ENCODE measurements at places on chromosomes 3 and 15.

- DNase-seq: no peak
Measured at GRCh38 chr3:150409125-150409511, 1.0 kb downstream of the TSC22D2 start.

DNA sequence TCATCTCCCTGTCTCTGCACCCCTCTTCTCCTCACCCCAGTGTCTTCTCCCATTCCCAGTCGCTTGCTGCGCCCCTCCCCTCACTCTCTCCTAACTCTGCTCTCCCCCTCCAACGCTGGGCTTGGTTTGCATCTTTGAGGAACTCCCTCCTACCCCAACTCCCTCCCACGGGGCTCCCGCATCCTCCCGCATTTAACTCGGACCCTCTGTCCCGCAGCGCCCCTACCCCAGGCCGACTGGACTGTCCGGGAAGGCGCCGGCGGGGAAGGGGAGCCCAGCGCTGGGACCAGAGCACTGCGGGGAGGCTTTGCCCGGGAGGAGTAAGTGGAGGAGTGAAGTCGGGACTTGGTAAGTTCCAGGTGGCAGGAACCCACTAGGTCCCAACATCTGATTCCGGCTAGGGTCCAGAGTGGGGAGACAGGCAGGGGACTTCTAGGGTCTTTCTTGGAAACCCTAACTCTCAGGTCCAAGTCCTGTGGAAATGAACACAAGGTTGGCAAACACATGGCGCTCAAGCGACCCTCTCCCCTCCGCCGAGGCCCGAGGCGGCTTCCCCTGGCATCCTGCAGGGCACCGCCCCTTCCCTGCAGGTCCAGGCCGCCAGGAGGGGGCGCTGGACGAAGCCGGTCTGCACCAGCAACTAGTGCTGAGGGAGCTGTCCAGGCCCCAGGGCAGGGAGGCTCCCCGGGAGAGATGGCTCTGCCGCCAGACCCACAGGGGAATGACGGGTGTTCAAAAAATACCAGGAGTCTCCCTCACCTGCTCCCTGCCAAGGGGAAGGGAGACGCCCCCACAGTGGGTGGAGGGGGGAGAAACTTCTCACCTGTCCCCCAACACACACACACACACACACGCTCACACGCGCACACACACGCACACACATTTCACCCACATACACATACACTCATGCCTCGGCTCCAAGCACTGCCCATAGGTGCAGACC, 53.2 kb downstream of the LHFPL4 start:
- peak; percentile 66 for DNase-seq

GRCh38 chr15:41862515-41863116, 24.0 kb downstream of the PLA2G4B start:
- no peak for DNase-seq

DNA sequence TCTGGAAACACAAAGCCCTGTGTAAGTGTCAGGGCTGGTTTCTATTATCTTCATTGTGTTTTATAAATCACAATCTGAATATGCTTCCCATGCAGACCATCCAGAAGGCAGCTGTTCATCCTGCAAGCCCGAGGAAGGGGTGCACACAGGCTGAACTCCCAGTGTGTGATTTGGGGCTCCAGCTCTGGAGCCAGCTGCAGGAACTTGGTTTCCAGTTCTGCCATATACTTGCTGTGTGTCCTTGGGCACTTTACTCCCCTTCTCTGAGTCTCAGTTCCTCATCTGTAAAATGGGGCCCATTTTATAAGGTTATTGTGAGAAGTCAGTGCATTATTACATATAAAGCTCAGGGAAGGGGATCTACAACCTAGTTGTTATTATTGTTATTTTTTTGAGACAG, 22.6 kb downstream of the CYP8B1 start:
- DNase-seq: no peak

- no peak for DNase-seq
Measured at GRCh38 chr3:7038394-7038793, 177.5 kb downstream of the GRM7 start.

DNA sequence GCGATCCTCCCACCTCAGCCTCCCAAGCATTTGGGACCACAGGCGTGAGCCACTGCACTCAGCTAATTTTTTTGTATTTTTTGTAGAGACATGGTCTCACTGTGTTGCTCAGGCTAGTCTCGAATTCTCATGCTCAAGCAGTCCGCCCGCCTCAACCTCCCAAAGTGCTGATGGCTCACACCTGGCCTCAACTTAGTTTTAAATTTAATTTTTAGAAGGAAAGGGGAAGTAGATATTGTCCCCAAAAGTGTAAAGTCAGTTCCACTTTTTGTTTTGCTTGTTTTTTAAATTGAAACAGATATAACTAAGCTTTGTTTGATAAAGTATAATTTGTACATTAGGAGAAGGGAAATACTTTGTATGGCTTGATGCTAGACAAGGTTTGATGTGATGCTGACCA, 31.3 kb upstream of the NFKBIZ start:
- DNase-seq: no peak

GRCh38 chr3:128011140-128011539, 41.1 kb upstream of the SEC61A1 start:
- peak; percentile 8 for DNase-seq

GRCh38 chr3:145854499-145854898, 306.5 kb downstream of the PLOD2 start:
- DNase-seq: no peak

- DNase-seq: no peak
Measured at GRCh38 chr3:48896936-48897335, 1.7 kb downstream of the SLC25A20 start.

- no peak for DNase-seq
Measured at GRCh38 chr15:91947683-91948608, 94.4 kb downstream of the SLCO3A1 start.

DNA sequence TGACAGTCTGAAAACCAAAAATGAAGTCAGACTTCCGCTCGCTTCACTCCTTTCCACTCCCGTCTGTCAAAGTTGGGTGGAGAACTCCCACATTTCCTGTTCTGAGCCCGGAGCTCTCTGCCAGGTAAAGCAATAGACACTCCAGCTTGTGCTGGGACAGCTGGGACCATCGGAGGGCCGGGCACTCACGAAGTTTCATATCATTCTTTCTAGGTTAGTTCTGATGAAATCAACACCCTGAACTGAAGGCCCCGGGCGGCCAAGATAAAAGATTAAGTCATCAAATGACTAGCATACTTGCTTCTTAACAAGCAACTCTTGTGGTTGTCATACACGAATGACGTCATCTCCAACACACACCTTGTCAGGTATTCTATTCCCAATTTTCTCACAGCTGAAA, 42.1 kb downstream of the MAGI1 start:
- DNase-seq: no peak

GRCh38 chr3:134652409-134652831, 1.6 kb upstream of the KY start:
- DNase-seq: no peak

DNA sequence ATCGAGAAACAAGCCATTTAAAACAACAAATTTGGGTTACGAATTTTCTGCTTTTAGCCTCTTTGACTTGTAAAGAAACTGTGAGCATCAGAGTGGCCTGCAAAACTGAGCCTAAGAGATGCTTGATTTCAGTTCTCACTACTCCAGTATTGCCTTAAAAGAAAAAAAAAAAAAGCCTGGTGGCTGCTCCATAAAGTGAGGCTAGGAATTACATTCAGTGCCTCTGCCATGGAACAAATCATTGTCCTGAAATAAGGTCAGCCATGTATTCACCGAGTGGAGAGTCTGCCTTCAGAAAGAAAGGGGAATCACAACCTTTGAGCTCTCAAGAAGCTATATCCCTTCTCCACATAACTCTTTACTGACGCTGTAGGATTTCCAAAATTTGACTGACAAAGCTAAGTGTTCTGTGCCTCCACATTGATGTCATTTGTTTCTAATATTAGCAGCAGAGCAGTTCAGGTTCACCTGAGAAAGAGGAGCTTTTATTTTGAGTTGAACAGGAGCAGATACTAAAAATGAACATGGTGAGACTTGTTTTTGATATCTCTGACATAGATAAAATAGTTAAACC, 137.3 kb downstream of the SSR3 start:
- DNase-seq: no peak

DNA sequence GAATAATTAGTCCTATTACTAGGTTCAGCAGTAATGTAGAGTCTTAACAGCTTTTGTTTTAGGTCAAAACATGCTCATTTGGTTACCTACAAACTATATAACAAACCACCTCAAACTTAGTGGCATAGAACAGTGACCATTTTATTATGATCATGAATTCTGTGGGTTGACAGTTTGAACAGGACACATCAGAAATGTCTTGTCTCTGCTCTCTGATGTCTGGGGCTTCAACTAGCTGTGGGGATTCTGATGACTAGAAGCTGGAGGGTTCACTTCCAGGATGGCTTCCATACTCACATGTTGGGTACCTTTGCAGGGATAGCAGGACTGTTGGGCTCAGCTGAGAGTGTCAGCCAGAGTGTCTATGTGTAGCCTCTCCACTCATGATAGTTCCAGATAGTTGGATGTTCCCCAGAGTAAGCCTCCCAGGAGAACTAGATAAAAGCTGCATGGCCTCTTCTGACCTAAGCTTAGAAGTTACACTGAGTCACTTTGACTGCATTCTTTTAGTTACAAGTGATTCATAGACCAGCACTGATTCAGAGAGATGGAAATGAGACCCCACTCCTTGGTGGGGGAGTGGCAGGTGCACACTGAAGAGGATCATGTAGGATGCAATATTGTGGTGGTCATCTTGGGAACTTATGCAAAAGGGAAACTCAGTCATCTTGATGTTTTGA, 32.6 kb downstream of the PLCL2 start:
- DNase-seq: no peak

- no peak for DNase-seq
Measured at GRCh38 chr15:50260969-50261496, 4.5 kb downstream of the HDC start.

DNA sequence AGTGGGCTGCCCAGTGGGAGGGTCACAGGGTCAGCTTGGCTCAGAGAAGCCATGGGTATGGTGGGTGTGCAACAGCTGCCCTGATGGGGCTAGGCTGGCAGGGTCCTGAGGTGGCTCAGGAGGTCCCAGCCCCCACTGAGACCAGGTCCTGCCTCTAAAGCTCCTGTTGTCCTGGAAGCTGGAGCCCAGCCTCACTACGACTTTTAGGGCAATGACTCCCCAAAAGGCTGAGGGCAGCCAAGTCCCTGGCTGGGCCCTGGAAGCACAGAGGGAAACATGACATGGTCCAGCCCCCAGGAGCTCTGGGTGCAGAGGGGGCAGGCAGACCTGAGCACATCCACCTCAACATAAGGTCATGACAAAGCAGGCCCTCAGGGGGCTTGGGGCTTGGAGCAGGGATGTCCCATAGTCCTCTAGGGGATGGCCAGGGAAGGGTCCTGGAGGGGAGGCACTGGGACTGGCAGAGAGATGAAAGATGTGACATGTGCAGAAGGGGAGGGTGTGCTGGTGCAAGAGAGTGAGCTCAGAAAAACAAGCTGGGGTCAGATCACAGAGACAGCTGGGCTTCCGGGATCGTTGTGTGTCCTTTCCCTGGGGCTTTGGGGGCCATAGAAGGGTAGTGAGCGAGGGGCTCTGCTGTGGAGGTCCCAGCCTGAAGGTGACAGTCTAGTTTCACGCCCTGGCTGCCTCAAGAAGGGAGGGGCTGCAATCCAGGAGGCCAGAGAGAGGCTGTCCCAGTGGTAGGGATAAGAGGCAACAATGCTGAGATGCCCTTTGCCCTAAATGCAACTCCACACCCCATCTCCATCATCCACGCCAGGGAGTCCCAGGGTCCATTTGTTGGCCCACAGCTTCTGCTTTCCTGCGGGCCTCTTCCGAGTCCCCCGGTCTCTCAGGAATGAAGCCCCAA, 639 bp upstream of the ITIH3 start:
- no peak for DNase-seq

DNA sequence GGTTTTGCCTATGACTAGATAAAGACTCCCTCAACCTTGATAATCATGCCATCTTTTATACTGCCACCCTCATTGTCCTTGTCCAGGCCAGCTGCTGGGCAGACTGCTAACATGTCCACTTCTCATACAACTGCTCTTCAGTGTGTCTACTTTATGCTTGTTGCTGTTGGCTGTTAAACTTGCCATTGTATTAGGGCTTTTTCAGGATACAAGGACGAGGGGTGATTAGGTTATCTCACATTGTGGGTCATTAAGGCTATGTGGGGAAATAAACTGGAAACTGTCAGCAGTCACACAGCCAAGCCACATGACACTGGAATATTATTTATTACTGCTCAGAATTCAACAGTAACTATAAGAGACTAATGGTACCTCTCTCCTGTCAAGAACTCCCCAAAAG, 36.1 kb downstream of the STARD9 start:
- DNase-seq: no peak

- no peak for DNase-seq
Measured at GRCh38 chr3:158768881-158769543, 32.8 kb upstream of the MFSD1 start.

- DNase-seq: no peak
Measured at GRCh38 chr3:48930590-48930989, 11.9 kb downstream of the ARIH2 start.

GRCh38 chr15:95663156-95664100, 667.1 kb upstream of the NR2F2 start:
- no peak for DNase-seq

- DNase-seq: no peak
Measured at GRCh38 chr3:45414823-45415222, 26.4 kb downstream of the LARS2 start.

GRCh38 chr3:140073278-140074045, 138.5 kb downstream of the CLSTN2 start:
- DNase-seq: no peak

- no peak for DNase-seq
Measured at GRCh38 chr3:134330883-134331810, 43.1 kb downstream of the AMOTL2 start.
